ENCODE measurements at places on chromosomes 1 and 21.

- no peak for DNase-seq
Measured at GRCh38 chr1:77031106-77031662, 163.9 kb downstream of the ST6GALNAC5 start.

DNA sequence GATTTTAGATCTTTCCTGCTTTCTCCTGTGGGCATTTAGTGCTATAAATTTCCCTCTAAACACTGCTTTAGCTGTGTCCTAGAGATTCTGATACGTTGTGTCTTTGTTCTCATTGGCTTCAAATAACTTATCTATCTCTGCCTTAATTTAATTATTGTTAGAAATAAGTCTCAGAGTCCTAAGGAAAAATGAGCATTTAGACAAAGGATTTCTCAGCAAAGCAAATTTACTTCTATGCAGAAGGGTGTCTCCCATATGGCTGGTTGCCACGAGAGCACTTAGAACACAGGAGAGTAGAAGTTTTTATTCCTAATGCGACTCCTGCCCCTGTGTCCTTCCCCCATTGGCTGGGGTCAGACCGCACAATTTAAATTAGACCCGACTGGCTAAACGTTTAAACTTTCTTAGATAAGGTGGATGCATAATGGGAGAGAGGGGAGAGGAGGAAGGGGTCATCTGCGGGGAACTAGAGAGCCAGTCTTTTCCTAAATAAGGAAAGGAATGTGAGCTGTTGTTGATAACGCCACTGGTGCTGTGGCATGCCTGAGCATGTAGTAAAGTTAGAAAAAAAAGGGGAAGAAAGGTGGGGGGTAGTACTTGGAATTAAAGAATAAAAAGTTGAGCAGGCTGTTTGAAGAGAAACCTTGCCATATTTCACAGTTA is 170.2 kb downstream of the DYRK1A start:
- DNase-seq, result no peak

DNA sequence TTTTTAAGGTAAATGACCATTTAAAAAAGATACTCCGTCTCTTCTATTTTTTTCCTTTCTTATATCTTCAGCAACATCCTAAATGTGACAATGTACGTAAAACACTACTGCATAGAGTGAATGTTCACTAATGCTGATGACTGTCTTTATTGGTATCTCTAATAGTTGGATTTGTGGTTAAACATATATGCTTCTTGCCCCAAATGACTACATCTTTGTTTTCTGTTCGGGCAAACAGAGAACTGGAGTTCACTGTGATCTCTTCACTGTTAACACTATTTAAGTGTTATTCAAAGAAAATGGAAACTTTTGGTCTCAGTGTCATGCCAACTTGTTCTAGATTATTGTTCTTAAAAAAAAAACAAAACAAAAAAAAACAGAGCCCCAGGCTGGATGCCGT is 109.4 kb downstream of the KIF26B start:
- DNase-seq, result no peak

GRCh38 chr1:104294259-104294658 is 544.6 kb downstream of the AMY1C start:
- no peak for DNase-seq

GRCh38 chr1:26411624-26412074 is 1.0 kb downstream of the LIN28A start:
- no peak for DNase-seq

- DNase-seq, result no peak
Measured at GRCh38 chr1:175129182-175129581, 61.5 kb downstream of the TNN start.

- no peak for DNase-seq
Measured at GRCh38 chr1:228096416-228097332, 6.5 kb downstream of the C1orf35 start.

DNA sequence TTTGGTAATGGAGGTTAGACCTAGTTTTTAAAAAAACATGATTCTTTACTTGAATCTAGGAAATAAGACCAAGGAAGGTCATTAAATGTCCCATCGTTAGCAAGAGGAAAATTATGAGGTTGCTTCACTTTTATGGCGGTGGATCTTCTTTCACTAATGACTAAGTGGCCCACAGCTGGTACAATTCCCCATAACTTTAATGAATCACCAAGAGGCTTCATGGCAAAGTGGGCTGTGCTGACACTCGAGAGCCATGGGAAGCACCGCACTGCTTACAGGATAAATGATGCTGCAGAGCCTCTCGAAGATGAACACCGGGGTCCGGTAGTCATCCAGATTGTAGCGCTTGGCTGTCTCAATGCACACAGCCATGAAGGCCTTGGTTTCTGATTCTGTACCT is 108.8 kb downstream of the UBR4 start:
- no peak for DNase-seq

DNA sequence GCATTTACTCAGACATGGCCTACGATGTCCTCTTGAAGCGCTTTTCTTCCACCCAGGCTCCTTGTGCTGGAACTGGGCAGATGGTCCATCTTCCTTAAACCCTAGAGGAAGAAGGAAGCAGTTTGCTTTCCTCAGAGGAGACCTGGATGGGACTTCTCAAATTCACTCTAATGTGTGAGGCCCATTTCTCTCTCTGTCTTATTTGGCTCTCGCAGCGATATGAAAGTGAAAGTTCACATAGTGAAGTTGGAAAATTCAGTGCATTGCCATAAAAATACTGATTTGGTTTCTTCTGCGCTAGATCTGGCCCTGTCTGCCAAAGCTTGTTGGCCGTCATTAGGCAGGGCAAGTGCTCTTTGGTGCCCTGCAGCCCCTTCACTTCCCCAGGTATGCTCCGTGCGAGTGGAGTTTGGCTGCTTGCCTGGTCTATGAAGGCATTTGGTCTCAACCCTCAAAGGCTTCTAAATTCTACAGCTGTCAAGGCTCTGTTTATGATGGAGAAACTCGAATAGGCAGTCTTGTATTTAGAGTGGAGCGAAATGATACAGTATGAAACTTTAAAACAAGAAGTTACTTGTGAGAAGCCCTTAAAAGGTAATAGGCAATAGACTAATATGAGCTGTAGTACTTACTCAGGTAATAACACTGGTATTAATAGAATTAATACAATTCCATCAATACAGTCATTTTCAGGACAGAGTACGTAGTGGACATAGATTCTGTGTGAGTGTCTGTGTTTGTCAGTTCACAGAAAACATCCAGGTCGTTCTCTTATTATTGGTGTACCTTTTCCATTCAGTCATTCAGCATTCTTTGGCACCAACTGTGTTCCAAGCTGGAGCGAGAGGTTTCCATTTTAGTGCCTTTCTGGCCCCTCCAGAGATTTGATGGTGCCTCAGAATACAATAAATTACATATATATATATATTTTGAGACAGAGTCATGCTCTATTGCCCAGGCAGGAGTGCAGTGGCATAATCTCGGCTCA is 20.5 kb downstream of the SZRD1 start:
- DNase-seq, result no peak

- no peak for DNase-seq
Measured at GRCh38 chr1:59552007-59552406, 255.1 kb downstream of the FGGY start.

GRCh38 chr1:155079487-155080311 is 1.1 kb downstream of the EFNA3 start:
- DNase-seq, result peak; percentile 54

- DNase-seq, result peak; percentile 86
Measured at GRCh38 chr1:204507317-204508105, 8.7 kb upstream of the MDM4 start.

DNA sequence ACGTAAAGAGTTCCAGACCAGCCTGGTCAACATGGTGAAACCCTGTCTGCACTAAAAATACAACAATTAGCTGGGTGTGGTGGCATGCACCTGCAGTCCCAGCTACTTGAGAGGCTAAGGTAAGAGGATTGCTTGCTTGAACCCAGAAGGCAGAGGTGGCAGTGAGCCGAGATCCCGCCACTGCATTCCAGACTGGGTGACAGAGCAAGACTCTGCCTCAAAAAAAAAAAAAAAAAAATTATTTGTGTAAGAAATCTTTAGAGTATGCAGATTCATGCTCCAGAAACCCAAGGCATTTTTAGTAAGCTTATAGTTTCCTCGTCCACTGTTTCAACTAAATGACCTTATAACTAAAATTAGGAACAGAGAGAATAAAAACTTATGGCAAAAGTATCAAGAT is 51.3 kb downstream of the ABL2 start:
- DNase-seq, result no peak

GRCh38 chr1:6495540-6496364 is 4.3 kb upstream of the PLEKHG5 start:
- no peak for DNase-seq

DNA sequence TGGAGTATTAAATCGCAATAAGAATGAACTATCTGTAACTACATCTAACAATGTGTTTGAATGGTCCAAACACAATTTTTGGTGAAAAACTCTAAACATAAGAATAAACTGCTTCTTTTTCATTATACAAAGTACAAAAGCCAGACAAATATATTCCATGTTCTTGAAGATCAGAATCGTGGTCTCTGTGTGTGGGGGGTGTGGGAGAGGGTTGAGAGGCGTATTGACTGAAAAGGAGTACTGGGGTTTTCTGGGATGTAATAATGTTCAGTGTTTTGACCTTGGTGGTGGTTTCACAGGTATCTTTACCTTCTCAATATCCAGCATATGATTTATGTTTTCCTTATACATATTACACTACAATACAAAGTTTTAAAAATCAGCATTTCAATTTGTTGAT is 764 bp upstream of the CFH start:
- DNase-seq, result no peak

DNA sequence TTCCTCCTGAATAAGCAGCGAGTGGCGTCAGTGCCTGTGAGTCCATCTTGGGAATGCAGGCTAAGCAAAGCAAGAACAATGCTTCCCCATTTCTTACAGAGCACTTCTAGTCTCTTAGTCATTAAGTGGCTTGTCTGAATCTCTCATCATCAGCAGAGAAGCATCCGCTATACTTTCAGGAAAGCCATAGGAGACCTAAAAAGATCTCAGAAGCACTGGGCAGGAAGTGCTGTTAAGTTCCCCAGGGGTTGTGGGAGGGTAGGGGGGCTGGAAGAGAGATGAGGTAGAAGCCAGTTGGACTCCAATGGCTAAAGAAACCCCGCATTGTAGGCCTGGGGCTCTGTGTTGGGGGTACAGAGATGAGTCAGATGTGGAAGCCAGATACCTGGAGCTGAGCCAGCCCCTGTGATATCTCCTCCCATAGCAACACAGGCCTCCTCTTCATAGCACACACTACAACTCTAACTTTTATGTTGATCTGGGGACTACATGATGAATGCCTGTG is 44.9 kb downstream of the SYT6 start:
- DNase-seq, result no peak

DNA sequence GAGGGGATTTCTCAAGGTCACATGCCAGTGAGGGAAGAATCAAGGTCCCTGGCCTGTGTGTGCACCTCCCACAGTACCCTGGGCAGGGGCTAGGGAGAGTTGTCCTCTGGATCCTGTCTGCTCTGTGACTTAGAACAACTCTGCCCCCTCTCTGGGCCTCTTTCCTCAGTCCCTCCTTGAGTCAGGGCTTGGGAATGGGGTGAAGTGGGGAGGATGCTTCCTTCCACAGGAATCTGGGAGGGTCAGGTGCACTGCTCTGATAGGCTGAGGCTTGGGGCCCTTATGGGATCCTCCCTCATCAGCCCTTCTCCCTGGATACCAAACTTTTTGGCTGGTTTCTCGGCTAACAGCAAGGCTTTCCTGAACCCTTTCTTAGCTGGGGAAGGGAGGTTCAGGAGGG is 2.5 kb downstream of the TRNP1 start:
- DNase-seq, result no peak

DNA sequence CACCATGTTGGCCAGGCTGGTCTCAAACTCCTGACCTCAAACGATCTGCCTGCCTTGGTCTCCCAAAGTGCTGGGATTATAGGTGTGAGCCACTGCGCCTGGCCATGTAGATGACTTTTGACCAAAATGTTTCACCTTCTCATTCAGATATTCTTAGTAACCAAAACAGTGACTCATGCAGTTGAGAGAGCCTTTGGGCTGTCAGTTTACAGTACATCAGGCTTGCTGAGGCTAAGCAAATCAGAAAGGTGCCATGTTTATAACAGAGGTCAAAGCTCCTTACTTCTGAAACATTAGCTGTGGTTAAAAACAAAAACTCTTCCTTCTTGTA is 21.0 kb downstream of the CNIH4 start:
- DNase-seq, result no peak

DNA sequence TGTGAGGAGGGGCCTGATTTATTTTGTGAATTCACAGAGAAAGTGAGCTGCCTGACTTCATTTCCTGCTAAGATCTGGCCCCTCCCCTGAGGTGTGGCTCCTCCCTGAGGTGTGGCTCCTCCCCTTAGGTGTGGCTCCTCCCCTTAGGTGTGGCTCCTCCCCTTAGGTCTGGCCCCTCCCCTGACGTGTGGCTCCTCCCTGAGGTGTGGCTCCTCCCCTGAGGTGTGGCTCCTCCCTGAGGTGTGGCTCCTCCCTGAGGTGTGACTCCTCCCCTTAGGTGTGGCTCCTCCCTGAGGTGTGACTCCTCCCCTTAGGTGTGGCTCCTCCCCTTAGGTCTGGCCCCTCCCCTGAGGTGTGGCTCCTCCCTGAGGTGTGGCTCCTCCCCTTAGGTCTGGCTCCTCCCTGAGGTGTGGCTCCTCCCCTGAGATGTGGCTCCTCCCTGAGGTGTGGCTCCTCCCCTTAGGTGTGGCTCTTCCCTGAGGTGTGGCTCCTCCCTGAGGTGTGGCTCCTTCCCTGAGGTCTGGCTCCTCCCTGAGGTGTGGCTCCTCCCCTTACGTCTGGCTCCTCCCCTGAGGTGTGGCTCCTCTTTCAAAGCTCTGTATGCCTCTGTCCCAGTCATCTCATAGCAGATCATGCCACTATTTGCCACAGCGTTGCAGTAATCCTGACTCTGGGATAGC is 26.9 kb upstream of the LRRC3 start:
- no peak for DNase-seq

DNA sequence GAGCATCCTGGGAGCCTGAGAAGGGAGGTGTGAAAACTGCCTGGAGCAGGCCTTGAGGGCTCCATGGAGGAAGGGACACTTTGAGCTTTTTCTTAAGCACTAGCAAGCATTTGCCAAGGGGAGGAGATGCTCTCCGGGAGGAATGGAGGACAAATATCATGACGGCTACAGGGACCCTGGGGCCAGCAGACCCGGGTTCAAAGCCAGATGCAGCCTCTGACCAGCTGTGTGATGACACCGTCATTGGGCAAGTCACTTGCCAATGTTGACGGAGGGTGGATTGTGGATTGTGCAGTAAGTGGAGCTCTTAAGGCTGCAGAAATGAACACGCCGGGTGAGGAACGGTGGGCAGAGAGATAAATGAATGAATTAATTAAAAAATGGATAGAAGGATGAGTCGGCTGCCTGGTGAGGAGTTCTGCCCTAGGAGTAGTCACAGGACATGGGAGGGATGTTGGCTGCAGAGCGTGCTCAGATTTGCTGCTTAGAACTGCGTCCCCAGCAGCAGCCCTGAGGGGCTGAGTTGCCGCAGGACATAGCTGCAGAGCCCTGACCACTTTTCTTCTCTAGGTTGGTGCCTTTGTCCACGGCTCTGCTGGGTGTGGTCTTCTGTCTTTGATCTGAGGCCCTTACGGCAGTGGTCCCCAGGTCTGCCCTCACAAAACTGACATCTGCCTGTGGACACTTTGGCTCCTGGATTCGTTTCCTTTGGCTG is 507.6 kb downstream of the NPHP4 start:
- DNase-seq, result no peak

GRCh38 chr21:19995253-19995652 is 1003.0 kb upstream of the NCAM2 start:
- DNase-seq, result no peak

- no peak for DNase-seq
Measured at GRCh38 chr21:39918558-39918957, 51.3 kb downstream of the PCP4 start.

Measured in SK-N-DZ (cell line).